ENCODE measurements at places on chromosomes 1 and 21.

DNA sequence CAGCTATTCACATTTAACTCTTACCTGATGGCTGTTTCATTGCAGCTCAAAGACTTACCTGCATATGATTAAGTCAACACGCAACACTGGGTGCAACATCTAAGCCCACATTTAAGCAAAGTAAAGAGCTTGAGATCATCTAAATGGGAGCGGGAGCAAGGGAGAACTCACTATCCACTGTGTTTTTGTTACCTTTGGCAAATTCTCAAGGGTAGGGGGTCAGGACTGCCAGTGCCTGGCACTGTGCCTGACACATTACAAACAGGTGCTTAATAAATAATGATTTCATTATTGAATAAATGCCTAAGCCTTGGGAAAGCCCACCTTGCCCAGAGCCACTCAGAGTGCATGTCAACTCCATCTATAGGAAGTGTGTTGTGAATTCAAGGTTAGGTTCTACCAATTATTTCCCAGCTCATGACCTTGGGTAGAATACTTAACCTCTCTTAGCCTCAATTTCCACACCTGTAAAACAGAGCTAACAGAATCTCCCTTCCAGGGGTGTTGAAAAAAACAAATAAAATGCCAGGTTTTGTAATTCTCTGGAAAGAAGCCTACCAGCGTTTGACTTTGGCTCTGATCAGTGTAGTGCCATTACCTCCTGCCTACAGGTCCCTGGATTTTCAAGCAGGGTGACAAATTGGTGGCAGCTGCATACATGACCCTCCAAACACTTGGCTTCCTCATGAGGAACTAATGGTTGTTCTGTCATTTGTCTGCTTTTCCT lies 109.7 kb downstream of the TGFBR3 start:
- DNase-seq = no peak

DNA sequence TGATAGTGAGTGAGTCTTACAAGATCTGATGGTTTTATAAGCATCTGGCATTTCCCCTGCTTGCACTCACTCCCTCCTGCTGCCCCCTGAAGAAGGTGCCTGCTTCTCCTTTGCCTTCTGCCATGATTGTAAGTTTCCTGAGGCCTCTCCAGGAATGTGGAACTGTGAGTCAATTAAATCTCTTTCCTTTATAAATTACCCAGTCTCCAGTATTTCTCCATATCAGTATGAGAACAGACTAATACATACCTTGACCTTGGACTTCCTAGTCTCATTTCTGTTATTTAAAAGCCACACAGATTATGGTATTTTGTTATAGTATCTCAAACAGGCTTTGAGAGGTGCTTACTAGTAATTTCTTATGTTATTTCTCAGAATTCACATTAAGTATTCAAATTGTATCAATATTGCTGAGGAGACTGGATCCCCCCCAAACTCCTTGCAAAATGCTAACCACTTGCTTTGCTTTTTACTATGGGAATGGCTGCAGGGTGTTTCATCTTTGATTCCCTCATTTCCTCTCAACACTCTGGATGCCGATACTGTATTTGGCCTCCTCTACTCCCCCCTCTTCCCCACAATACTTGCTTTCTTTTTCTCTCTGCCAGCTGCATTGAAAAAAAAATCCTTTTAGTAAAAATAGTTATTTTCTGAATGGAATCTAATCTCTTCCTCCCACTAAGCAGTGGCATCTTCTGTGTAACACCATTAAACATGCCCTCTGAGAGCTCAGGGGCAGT lies 96.9 kb upstream of the WLS start:
- DNase-seq = no peak

GRCh38 chr1:221644145-221644448 lies 97.8 kb downstream of the DUSP10 start:
- no peak for DNase-seq

GRCh38 chr1:86926883-86927282 lies 12.4 kb downstream of the HS2ST1 start:
- no peak for DNase-seq

- no peak for DNase-seq
Observed at GRCh38 chr1:226496453-226497015, 52.0 kb upstream of the STUM start.

DNA sequence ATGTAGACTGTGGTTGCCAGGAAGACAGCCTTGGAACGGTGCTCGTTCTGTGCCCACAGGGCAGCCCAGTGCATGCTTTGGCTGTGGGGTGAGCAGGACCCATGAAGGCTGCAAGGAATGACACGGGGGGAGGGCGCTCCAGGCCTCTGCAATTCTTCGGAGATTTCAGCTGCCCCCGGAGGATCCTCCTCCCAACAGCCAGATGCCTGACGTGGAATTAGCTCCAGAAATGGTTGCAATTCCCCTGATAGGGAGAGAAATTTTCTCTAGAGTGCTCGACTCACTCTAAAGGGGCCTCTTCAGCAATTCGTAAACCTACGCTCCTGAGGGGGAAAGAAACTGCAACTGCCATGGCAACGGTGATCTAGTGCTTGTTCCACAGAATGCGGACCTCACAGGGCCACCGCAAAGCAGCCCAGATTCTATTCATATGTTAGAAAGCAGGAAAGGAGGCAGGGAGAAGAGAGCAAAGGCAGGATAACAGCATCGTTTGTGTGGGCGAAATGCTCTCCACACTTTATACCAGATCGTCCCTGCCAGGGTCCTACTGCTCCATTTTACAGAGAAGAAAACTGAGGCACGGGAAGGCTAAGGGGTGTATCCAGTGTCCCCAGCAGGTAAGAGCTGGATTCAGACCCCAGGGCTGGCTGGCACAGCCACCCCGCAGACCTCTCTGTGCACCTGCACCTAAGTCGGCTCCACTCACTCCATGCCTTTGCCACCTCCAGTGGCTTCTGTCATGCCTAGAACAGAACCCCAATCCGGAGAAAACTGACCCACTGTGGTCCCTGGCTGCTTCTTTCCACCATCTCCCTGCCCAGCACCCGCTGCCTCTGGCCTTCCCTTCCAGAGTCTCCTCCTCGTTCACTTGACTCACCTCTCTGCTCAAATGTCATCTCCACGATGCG lies 11.9 kb upstream of the PDE9A start:
- no peak for DNase-seq

DNA sequence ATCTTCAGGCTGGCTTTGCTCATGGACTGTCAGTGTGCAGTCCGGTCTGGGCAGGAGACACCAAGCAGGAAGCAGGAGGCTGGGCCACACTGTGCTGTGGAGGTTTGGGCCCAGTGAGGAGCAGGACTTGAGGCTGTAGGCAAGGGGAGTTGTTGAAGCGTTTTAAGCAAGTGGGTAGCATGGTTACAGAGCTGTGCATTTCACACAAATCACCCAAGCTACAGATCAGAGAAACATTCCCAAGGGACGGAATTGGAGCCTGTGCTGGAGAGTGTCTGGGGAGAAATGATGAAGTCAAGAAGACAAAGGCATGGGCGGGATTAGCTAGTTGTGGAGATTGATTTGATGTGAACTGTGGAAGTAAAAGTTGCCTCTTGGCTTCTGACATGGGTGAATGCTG lies 60.9 kb downstream of the KIF21B start:
- DNase-seq = no peak

DNA sequence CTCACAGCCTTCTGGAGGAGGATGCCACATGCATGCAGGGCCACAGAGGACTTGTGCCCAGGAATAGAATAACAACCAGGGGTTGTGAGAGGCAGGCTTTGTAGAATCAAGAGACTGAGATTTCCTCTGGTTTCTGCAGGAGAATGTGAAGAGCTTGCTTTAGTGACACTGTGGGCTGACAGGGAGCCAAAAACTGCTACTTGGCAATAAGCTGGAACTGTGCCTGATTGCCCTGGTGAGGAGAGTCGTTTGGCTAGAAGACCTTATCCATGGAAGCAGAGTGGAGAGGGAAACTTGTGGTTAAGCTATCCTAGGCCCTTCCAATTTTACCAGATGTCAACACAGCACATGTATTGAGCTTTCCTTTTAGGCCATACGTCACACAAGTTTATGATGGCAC lies 902.1 kb downstream of the MRPL39 start:
- no peak for DNase-seq

DNA sequence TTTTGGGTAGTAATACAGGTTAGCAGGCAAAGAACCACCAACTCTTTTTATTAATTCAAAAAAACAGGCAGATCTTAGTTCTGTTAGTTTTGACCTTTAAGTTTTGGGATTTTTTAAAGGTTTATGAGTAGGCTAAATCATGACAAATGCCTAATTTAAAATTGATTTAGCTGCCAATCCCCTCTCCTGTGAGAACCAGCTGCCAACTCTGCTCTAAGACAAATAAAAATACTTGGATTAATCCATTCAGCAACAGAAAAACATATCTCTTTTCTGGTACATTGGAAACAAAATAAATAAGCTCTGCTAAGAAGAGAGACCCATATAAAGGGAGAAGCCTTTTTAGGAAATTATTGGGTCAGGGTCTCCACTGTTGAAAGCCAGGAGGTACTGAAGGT lies 160.8 kb downstream of the NTMT2 start:
- DNase-seq = no peak

- DNase-seq = no peak
Observed at GRCh38 chr21:21324297-21324696, 326.1 kb downstream of the NCAM2 start.

GRCh38 chr1:161707503-161707902 lies 474 bp downstream of the FCRLA start:
- DNase-seq = no peak

GRCh38 chr1:223621312-223621734 lies 44.2 kb downstream of the CAPN8 start:
- DNase-seq = no peak

DNA sequence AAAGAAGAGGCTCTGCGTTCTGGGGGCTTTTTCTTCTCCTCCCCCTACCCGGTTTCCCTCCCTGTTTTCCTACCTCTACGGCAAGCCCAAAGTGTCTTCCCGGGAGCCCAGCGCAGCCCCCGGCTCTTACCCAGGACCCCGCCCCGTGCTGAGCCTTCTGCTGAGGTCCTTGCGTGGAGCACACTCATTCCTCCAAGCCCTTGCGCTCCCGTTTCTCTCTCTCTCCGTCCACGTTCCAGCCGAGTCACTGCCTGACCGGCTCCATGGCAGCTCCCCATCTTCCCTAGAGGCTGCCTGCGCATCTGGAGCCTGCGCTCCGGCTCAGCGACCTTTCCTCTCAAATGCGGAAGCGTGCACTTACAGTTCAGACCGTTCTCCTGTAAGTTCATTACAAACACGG lies 24.9 kb upstream of the PDXK start:
- no peak for DNase-seq

DNA sequence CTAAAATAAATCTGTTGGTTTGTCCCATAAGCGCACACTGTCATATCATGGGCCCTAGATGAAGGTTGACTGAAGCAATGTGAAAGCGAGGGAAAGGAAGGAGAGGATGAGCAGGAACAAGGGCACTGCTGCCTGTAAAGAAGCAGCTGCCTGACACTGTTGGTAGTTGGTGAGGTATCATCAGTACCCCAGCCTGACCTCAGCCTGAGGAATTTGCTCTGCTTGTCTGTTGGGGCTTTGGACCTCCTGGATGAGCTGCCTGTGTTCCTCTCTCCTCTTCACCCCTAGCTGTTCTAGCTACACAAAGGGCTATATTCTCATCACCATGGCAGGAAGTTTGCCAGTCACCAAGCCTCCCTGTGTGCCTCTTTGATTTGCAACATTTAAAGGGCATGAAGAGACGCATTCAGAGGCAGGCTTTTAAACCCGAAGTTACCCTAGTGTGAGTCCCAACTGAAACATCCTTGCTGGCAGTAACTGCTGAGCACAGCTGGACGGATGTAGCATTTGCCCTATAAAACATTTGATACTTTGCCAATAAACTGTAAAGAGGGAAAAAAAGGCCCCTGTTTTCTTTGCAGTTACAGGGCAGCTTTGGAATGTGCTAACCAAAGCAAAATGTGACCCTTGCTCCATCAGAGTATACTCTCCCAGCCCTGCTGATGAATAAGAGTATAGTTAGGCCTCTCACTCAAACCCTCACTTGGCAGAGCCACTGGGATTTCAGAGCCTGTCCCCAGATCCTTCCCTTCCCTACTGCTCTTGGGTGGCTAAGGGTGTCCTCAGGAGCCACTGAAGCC lies 22.2 kb upstream of the SPATA6 start:
- peak; percentile 55 for DNase-seq

- DNase-seq = no peak
Observed at GRCh38 chr1:44515416-44515815, 110.4 kb downstream of the RNF220 start.

- no peak for DNase-seq
Observed at GRCh38 chr1:8424539-8425116, 106.7 kb downstream of the SLC45A1 start.

GRCh38 chr1:19825298-19825697 lies 10.2 kb upstream of the RNF186 start:
- no peak for DNase-seq

DNA sequence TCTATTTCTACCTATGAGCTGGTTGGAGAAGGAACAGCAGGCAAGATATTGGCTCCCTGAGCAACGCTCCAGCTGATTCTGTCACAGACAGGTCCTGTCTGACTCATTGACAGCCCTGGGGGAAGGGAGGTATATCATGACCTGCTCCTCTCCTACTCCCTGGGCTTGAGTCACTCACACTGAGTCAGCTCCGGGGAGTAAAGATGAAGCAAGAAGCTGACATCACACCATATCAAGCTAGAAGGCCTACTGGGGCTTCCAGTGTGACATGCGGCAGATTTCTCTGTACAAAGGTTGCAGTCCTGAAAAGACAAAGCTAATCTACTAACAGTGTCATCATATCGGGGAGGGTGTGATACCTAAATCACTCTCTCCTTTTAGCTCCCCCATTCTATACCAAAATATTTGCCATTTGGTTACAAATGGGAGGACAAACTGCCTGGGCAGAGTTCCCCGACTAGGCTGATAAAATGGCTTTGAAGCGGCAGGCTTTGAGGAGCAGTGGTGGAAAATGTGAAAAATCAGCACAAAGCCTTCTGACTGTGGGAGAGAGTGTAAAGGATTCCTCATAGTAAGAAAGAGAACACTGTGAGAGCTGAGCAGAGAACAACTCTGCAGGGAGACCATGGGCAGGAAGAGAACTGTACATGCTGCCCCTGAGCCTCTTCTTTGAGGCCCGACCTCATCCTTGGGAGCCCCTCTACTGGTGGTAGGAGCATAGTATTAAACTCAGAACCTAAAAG lies 15.5 kb downstream of the PI4KB start:
- DNase-seq = peak; percentile 99

DNA sequence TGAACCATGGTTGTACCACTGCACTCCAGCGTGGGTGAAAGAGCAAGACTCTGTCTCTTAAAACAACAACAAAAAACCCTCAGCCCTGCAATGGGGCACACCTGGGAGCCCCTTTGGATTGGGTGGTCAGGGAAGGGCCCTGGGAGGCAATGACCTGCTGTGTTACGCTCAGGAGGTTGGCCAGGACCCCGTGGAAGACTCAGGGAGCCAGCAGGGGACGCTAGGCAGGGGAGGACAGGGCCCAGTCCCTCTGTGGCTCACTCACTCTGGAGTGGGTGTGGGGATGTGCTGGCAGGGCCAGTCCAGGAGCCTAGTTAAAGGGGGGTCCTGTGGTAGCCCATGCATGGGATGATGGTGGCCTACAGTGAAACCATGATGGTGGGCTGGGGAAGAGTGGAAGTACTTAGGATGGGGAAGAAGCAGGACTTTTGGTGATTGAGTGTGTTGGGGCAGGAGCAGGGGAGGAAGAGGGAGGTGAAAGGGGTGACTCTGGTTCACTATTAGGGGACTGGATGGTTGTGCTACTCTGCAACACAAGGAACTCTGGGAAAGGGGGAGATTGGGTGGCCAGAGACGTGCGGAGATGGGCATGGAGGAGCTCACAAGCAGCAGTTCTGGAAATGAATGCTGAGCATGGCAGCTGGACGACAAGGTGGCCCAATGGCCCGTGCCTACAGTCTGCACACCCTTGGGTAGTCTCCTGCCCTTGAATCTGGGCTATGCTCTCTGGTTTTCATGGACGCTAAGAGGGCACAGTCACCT lies 56.3 kb upstream of the FAM20B start:
- DNase-seq = no peak
